ENCODE measurements at places on chromosomes 7 and 10. TPM values are rescaled to one million over a fixed set of nuclear protein-coding genes. Genes with fewer than 3 reads are reported as not detected.

MOGAT3 gene
- total RNA-seq = not detected

COL13A1 gene
- 17.2 TPM for total RNA-seq

EN2 gene
- under 0.01 TPM for total RNA-seq

OR6B1 gene
- total RNA-seq = not detected

NRBF2 gene
- total RNA-seq = 50.8 TPM

NODAL gene
- total RNA-seq = not detected

FAM13C gene
- 1.2 TPM for total RNA-seq

ATP5MK gene
- 210 TPM for total RNA-seq

RAB18 gene
- 49.6 TPM for total RNA-seq

OR9A2 gene
- not detected for total RNA-seq

WBP1L gene
- total RNA-seq = 78.7 TPM

ICA1 gene
- total RNA-seq = 1.2 TPM

PSAP gene
- 1,204 TPM for total RNA-seq

GPR146 gene
- total RNA-seq = 3.8 TPM

MYO1G gene
- total RNA-seq = 0.05 TPM

VIPR2 gene
- not detected for total RNA-seq

LOXL4 gene
- total RNA-seq = 240 TPM

PNLIPRP1 gene
- total RNA-seq = not detected

LIPK gene
- not detected for total RNA-seq

LDB3 gene
- 0.30 TPM for total RNA-seq

RBP3 gene
- total RNA-seq = not detected

ZNF107 gene
- 3.9 TPM for total RNA-seq

TDRD1 gene
- total RNA-seq = not detected

IQCE gene
- total RNA-seq = 6.8 TPM

CPED1 gene
- 12.8 TPM for total RNA-seq

SPACDR gene
- 1.5 TPM for total RNA-seq

CXCL12 gene
- total RNA-seq = 5.6 TPM

JCAD gene
- total RNA-seq = 91.2 TPM

KIAA1217 gene
- total RNA-seq = 7.1 TPM

INPP5A gene
- 34.7 TPM for total RNA-seq

AS3MT gene
- total RNA-seq = 5.3 TPM

BTBD16 gene
- not detected for total RNA-seq

NUDT13 gene
- 0.30 TPM for total RNA-seq

IDI1 gene
- 144 TPM for total RNA-seq

NPTX2 gene
- total RNA-seq = 1.5 TPM

SPDYE1 gene
- total RNA-seq = not detected

CYP2C19 gene
- not detected for total RNA-seq

MCMBP gene
- total RNA-seq = 50.6 TPM

PNLIPRP2 gene
- total RNA-seq = not detected

PDE1C gene
- total RNA-seq = 0.74 TPM

SVOPL gene
- total RNA-seq = under 0.01 TPM

Data from smooth muscle cell of the umbilical artery (primary cell).